ENCODE measurements at places on chromosomes 2 and 18.

DNA sequence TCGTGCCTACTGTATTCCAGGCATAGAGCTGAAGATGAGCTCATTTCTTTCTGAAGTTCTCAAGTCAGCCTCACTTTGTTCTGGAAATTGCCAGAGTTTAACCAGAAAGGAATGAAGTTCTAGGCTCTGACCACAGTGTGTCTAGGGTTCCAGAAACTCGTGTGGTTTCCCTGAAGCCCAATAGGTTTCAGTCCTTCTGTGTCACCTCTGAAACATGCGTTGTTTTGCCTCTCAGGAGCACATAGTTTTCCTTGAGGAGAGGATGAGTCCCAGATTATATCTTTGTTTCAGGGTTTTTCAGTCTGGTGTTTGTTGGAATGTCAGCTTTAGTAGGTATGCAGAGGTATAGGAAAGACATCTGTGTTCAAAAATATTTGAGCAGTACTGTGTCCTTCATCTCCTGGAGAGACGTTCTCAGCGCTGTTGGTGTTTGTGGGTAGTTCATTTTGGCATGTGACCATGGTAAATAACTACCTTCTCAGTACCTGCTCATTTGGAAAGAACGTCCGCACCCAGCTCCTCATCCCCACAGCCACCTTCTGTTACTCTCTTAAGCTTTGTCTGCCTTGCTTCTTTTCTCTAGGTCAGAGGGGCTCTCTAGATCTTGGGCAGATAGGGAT is 56.6 kb downstream of the RALBP1 start:
- no peak for DNase-seq

DNA sequence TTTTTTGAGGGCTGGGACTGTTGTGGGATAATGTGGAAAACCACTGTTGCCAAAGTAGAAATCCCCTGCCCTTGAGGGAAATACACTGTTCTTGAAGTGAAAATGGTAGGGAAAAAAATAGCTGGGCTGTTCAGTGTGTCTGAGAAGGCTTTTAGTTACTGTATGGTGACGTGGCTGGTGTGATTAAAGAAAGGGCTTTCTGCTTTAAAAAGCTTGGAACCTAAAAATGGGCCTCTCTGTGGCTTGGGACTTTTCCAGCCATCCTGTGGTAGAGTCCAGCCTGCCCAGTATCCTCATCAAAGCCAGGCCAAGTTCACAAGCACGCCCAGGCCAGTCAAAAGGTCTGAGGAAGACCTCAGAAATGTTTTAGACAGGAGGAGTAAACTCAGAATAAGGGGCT is 6.8 kb downstream of the MGAT5 start:
- no peak for DNase-seq

DNA sequence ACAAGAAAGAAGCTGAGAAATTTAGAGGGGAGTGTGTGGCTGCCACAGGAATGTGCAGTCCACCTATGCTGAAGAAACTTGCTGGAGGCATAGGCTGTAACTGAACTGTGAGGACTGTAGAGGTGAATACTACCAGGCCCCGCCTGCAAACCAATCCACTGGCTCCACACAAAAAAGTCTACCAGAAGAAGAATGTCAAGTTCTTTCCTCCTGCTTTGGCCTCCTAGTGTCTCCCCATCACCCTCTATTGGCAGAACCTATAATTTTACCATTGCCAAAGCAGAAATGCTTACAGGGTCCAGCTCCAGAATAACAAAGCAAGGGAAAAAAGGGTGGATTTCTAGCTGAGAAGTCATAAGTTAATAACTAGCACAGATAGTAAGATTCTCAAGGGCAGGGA is 5.9 kb upstream of the ATP5MC3 start:
- DNase-seq: no peak

- no peak for DNase-seq
These were observed 5.3 kb downstream of the TWIST2 start for GRCh38 chr2:238853218-238853617.

DNA sequence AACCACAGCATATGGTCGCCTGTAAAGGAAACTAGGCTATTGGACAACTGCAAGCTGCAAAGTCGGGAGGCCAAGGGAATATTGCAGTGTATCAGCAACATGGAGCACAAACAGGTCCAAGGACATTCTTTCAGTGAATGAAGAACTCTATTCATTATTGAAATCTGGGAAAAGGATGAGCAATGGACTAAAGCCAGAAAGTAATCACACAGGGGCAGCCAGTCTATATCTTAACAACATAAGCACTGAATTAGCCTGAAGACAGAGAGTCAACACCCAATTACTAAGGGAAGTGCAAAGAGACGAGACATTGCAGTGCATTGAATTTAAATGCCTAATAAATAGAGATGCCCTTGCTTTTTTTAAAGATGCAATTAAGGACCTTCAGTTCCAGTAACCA is 615.5 kb upstream of the SETBP1 start:
- DNase-seq: no peak

- no peak for DNase-seq
These were observed 652.0 kb downstream of the DCC start for GRCh38 chr18:52992041-52992440.

DNA sequence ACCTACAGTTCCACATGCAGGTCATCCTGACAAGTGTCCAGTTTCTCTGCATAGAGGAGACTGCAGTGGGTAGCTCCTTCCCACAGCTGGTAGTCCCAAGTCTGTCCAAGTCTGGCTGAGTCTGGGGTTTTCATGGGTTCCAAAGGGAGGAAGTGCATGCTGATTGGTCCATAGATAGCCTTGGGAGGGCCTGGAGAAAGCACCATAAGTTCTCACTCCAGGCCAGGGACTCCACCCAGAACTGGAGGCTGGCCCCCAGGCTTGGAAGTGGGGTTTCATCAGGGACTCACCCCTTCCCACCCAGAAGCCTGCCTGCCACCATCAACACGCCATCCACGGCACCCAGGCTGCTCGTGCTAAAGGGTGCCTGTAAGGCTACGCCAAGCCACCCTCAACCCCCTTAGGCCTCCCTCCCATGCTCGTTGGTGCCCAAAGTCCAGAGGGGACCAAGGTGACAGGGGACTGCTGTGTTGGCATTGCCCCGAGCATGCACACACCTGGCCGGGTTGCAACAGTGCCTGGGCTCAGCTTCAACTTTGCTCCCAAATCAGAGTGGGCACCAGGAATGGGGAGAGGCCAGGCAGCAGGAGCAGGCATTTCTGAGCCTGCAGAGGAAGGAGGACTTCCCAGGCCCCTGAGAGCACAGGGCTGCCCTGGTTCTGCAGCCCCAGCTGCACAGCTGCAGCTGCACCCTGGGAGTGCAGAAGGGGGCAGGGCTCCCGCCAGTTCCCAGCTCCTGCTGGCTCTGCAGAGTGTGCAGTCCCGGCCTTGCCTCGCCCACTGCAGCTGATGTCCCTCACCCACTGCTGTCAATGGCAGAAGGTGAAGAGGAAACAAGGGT is 116.5 kb upstream of the MAP2 start:
- DNase-seq: no peak

DNA sequence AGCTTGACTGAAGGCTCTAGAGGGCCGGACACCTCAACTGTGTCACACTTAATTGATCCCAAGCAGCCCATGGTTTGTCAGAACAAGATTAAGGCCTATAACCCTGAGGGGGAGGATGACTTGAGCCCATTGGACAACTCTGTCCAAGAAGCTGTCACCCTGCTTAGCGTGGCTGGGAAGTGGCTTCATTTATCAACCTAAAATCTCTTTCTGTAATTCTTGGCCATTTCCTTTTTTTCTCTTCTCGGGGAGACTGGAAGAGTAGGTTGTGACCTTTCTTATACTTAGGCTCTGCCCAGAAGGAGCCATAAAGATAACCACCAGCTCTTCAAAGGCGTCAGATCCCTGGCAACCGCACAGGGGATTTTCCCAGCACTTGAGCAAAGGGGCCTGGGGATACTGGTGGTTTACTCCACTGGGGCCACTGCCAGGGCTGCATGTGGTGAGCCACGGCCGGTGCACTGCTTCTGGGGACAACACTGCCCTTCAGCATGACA is 265.5 kb downstream of the CYRIA start:
- no peak for DNase-seq

GRCh38 chr18:78304192-78305164 is 675.1 kb upstream of the SALL3 start:
- DNase-seq: no peak

- no peak for DNase-seq
These were observed 179.4 kb upstream of the ARL4C start for GRCh38 chr2:234676109-234676782.

DNA sequence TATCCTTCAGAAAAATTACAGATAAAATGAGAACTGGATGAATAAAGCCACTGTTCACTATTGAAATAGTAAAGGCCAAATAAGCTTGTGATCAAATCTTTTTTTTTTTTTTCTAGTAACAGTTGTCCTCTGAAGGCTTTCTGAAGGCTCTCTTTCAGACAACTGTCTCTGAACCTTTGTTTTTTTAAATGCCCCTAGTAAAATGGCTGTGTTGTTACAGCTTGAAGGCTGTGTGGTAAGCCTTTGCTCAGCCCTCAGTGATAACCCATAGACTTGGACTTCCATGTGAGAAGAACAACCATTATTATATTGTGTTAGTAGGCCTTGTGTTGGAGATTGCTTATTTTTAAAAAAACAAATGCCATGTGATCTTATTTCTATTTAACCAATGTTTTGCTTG is 17.6 kb downstream of the FMNL2 start:
- no peak for DNase-seq

DNA sequence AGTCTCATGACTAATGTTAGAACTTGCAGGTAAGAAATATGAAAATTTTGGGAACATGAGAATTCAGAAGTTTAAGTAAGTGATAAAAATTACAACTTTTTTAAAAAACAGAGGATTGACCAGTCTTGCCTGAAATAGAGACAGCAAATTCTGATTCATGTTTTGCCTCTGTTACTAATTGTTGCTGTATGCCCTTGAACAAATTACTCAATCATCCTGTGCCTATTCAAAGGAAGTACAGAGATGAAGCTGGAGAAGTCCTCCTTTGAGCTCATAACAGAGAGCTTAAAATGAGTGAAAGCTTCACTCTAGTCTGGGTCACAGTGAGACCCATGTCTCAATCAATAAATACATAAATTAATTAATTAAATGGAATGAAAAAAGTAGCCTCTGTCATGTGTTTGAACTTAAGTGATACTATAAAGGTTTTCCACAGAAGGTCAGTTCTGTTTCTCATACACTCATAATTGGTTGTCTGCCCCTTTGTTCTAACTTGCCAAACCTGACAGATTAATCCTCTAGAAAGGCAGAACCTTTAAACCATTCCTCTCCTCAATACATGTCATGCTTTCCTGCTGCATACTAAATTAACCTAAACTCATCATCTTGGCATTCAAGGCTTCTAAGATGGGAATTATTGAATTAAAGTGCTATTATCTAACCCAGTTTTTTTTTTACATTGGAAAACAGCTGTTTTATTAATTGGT is 374.6 kb upstream of the LRATD1 start:
- no peak for DNase-seq

GRCh38 chr2:37005118-37005868 is 39.0 kb upstream of the STRN start:
- no peak for DNase-seq

DNA sequence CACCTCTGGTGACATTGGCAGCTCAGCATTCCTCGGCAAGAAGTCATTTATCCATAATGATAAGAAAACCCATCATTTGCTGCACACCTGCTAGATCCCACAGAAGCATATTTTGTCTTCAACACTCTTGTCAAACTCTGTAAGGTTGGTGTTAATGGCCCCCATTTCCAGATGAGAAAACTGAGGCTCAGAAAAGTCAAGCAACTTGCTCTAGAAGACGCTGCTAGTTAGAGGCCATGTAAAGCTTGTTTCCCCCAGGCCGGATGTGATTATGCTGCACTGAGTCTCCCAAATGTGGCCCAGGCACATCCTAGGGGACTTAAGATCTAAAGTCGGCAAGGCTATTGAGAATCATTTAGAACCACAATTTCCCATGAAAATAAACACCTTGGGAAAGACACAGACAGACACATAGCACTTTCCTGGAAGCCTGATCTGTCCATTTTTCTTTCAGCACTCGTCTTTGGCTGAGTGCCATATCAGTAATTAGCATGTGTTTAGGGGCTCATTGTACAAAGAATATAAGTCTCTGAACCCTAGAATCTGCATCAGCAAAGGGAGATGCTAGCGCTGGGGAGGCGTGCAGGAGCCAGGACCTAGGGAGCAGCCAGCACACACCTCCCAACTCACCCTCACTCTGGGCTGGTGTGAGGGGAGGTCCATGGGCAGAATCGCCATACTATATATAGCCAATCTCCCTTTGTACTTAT is 39.3 kb downstream of the C1QL2 start:
- DNase-seq: no peak

DNA sequence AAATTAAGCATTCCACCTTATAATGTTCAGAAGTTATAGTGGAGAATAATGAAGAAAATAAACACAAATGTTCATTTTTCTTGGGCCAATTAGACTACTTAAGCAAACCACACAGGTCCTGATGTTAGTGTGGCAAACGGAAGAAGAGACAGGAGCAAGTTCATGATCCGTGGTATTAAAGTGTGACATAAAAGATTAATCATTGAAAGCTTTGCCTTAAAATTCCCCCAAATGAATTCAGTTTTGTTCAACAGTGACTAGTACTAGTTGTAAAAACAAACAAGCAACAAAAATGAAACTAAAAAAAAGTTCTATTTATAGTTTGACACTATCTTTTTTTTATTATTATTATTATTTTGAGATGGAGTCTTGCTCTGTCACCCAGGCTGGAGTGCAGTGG is 73.7 kb downstream of the RFTN2 start:
- no peak for DNase-seq

DNA sequence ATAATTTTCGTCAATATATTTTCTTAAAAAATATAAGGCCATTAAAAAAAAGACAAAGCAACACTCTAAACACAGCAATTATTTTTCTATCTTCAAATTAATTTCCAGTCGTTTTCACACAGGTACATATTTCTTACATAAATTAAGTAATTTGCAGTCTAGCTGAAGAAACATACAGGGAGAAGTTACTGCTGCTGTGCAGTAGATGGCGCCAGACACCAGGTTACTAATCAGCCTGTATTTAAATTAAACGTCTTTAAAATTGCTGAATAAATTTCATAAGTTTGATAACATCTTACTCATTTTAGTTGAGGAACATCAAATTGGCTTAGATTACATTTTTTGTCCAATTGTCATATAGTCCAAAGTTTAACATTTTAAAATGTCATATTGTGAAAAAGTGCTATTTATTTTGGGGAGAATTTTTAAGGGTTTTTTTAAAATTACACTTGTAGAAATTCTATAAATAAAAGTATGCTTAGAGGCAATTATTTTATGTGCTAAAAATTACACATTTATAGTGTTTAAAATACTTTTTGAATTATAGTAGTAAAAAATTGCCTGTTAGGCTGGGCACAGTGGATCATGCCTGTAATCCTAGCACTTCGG is 88.4 kb downstream of the PMAIP1 start:
- no peak for DNase-seq
